Mammary epithelial cell (primary cell): ENCODE measurements at places on chromosomes 1 and 21. TPM values are rescaled to one million over a fixed set of nuclear protein-coding genes. Genes with fewer than 3 reads are reported as not detected.
A peak's percentile ranks its signal among the peaks of the same experiment; 100 is the strongest.

- no peak for DNase-seq
Measured at GRCh38 chr1:202915146-202915545, 11.9 kb downstream of the KLHL12 start.

GRCh38 chr1:31380181-31380580 is 7.3 kb upstream of the FABP3 start:
- no peak for DNase-seq

- DNase-seq = no peak
Measured at GRCh38 chr1:200015811-200016210, 11.7 kb upstream of the NR5A2 start.

GRCh38 chr1:26372039-26372438 is 511 bp downstream of the ZNF683 start:
- DNase-seq = peak; percentile 83

DNA sequence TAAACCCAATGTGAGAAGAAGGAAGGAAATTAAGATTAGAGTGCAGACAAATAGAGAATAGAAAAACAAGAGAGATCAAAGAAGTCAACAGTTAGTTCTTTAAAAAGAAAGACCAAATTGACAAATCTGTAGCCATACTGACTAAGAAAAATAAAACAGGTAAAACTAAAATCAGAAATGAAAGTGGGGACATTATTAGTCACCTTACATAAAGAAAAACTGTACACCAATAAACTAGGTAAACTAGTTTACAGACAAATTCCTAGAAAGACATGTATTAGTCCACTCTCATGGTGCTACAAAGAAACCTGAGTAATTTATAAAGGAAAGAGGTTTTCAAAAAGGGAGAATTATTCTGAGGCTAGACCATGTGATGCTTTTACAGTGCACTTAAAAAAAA is 22.3 kb downstream of the BLZF1 start:
- DNase-seq = no peak

DNA sequence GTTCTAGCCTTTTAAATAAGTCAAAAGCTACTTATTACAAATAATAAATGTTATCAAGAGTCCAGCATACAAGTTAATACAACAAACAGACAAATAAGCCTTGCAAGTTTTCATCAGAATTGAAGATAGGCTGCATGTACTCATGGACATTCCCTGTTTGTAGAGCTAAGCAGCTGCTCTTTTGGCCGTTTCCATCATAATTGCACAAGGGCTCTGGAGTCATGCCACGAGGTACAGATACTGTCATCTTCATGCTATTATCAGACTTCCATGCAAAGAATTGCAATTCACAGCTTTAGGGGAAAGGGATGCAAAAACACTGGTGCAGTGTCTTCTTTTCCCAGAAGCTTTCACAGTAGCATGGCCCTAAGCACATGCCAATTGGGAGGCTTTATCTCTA is 52.8 kb upstream of the TBX15 start:
- DNase-seq = no peak

DNA sequence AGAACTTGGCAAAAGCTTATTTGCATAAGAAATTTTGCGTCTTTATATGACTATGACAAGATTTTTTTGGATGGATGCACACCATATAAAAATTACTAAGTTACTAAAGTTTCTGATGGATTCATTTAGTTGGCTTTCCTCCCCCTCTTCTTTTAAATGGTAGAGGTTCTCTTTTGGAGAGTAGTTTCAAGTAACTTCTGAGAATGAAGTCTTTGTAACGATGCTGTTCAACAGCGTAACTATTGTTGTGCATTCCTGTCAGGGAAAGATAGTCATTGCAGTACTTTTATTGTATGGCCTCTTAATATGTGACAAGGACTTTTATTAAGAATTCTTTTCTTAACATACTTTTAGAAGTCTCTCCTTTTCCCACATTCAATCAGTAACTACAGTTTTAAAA is 16.0 kb downstream of the NFIA start:
- DNase-seq = no peak

DENND2C gene
- 3.2 TPM for polyA plus RNA-seq

SCP2 gene
- 49.1 TPM for polyA plus RNA-seq

GPR52 gene
- not detected for polyA plus RNA-seq
